CD4-positive, CD25-positive, alpha-beta regulatory T cell (primary cell): ENCODE measurements at places on chromosomes 4 and X. TPM values are rescaled to one million over a fixed set of nuclear protein-coding genes. Genes with fewer than 3 reads are reported as not detected.

The HSPA4L gene
- total RNA-seq = not detected

GRCh38 chrX:11109968-11110367 lies 1.2 kb upstream of the HCCS start:
- peaks cover 6% of the 10 kb centered on the region for H3K36me3 ChIP-seq
- H3K27ac ChIP-seq = no peak overlapping the region
- H3K27me3 ChIP-seq = no peaks in the 10 kb centered on the region
- no peak overlapping the region for H3K4me3 ChIP-seq
- DNase-seq = no peak
- peaks cover 8% of the 10 kb centered on the region for H3K4me1 ChIP-seq

- H3K4me3 ChIP-seq = no peak overlapping the region
- H3K36me3 ChIP-seq = no peaks in the 10 kb centered on the region
- no peaks in the 10 kb centered on the region for H3K4me1 ChIP-seq
- DNase-seq = no peak
Measured at GRCh38 chrX:101365301-101365795, 16.8 kb upstream of the TIMM8A start.

DNA sequence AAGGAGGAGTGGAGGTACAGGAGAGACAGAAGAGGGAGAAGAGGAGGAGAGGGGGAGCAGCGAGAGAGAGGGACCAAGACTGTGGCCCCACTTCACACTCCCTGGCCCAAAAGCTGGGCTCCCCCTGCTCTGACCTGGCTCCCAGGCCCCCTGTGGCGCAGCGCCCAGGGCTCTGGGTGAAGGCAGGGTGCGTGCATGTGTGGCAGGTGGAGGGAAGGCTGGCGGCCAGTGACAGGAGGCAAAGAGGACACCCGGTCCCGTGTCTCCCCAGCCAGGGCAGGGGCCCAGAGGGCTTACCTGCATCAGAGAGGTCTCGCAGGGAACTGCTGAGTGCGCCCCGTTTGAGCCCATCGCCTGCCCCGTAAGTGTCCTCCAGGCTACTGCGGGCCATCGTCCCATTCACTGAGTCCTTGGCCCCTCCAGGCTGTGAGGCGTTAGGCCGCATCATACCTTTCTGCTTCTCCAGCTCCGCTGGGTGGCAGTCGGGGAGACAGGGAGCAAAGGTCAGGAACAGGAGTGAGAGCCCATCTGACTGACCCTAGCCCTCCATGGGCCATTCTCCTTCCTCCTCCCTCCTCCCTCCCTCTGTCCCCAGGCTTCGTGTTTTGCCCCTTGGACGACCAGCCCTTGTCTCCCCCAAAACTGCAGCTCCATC lies 11.1 kb upstream of the KDM5C start:
- H3K27ac ChIP-seq = no peak overlapping the region
- H3K36me3 ChIP-seq = no peaks in the 10 kb centered on the region
- H3K4me1 ChIP-seq = no peaks in the 10 kb centered on the region
- no peak for DNase-seq
- H3K4me3 ChIP-seq = no peak overlapping the region

DNA sequence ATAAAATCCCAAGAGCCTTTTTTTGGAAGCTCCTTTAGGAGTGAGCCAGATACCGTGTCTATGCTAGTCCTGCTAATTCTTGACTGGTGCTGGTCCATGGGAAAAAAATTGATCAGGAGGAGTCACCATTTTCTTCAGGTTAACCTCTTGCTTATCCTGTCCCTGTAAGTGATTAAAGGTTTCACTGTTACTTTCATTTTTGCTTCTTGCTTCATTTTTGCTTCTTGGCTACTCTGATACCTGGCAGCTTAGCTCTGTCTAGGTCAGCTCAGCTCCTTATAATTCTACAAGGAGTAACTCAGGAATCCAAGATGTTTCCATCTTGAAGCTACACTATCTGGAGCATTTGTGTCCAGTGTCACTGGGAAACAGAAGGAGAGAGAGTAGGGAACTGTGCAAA lies 45.7 kb downstream of the AFM start:
- H3K27me3 ChIP-seq = no peaks in the 10 kb centered on the region
- no peak for DNase-seq
- no peak overlapping the region for H3K4me3 ChIP-seq
- no peaks in the 10 kb centered on the region for H3K36me3 ChIP-seq

DNA sequence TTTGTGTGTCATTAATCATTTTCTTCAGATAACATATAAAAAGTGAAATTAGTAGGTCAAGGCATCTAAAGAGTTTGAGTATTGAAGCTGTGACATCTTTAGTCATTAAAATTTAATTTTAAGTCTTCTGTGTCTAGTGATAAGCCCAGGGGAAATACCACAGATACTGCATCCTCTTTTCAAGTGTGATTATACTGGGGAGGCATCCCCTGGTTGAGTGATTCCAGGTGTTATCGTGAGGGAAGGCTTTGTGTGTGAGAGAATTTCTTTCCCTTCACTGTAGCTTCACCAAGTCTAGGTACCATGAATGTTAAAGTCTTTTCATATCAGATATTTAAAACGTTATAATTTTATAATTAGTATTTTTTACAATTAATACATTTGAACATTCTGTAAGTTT lies 193.4 kb downstream of the FRAS1 start:
- no peak overlapping the region for H3K4me3 ChIP-seq
- H3K27me3 ChIP-seq = peaks cover 3% of the 10 kb centered on the region
- H3K27ac ChIP-seq = no peak overlapping the region

GRCh38 chr4:185470501-185471195 lies 885 bp downstream of the CCDC110 start:
- DNase-seq = peak; percentile 68
- H3K4me1 ChIP-seq = peaks cover 21% of the 10 kb centered on the region
- H3K36me3 ChIP-seq = no peaks in the 10 kb centered on the region
- H3K4me3 ChIP-seq = peak overlapping the region; percentile 75

DNA sequence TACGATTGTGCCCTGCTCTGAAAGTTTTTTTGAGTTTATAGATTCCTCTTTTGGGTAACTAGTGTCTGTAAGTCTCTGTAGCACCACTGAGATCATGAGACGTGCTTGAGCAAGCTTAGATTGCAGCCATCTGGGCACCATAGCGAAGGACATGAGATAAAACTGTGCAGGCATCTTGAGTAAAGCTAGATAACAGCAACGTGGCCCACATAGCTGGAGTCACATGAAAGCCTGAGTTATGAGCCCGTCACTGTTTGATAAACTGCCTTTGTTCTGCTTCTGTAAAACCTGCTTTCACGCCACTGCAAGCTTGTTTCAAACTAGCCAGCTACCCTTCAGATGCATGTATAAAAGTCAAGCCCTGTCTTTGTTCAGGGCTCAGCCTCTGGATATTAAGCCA lies 359.1 kb upstream of the CXorf51A start:
- no peaks in the 10 kb centered on the region for H3K4me1 ChIP-seq
- H3K36me3 ChIP-seq = no peaks in the 10 kb centered on the region
- DNase-seq = no peak
- H3K4me3 ChIP-seq = no peak overlapping the region
- H3K27me3 ChIP-seq = no peaks in the 10 kb centered on the region

The KLF8 gene
- total RNA-seq = 12.1 TPM

GRCh38 chr4:16224264-16225166 lies 1.8 kb downstream of the TAPT1 start:
- H3K4me3 ChIP-seq = peak overlapping the region; percentile 97
- H3K27ac ChIP-seq = peak overlapping the region; percentile 70
- peaks cover 48% of the 10 kb centered on the region for H3K4me1 ChIP-seq
